Bronchial epithelial cell (primary cell): ENCODE measurements at places on chromosomes 5 and 9. TPM values are rescaled to one million over a fixed set of nuclear protein-coding genes. Genes with fewer than 3 reads are reported as not detected.
A peak's percentile ranks its signal among the peaks of the same experiment; 100 is the strongest.

CCL27 gene
- total RNA-seq, result 0.26 TPM in 1 of 2 replicates, not detected in the other

NIM1K gene
- 0.38 TPM in 1 of 2 replicates, not detected in the other for total RNA-seq

GPR151 gene
- not detected in 2 replicates for total RNA-seq

BAAT gene
- 0.13 and 0.26 TPM in 2 replicates for total RNA-seq

- DNase-seq, result peak; percentile 72
Observed at GRCh38 chr9:91298311-91298710, 63.4 kb downstream of the AUH start.

GRCh38 chr5:124253203-124253810 is 493.1 kb downstream of the ZNF608 start:
- no peak for DNase-seq

DNA sequence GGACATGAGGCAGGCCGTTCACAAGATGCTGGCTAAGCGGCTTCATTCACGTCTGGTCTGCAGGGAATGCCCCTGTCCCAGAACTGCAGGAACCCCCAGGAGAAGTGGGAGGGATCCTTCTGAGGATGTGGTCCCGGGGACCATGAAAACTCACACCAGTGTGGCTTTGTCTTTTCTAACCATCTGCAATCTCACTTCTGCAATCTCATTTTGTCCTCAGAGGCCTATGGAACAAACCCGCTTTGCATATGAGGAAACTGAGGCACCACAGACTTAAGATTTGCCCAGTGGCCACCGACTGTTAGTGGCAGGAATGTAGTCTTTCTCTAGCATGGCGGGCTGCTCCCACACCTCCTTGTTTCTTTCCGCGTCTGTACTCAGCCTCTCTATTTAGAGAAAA is 6.9 kb downstream of the CXCL14 start:
- DNase-seq, result no peak

DNA sequence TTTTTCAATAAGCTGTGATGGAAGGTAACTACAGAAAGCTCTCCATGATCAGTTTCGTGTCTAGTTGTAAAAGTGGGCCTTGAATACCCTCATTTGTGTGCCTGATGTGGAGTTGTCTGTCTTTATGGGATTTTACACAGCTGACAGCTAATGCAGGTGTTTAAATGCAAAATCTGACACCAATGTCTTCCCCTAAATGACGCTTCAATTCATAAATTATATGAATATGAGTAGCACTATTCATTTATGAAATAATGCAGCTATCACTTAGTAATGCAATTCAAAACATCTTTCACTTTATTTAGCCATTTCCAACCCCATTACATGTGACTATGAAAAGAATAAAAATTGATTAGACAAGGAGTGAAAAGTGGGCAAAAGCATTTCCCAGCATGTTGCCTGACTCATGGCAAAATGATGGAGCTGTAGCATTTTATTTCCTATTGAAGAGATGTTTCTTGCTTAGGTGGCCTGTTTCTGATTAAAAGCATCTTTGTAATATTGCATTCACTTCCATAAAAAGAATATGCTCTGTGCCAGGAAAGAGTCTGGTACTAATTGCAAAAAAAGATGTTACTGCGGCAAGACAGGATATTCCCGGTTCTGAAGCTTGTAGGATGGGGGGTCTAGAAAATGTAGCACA is 116.7 kb upstream of the HAPLN1 start:
- DNase-seq, result no peak

DNA sequence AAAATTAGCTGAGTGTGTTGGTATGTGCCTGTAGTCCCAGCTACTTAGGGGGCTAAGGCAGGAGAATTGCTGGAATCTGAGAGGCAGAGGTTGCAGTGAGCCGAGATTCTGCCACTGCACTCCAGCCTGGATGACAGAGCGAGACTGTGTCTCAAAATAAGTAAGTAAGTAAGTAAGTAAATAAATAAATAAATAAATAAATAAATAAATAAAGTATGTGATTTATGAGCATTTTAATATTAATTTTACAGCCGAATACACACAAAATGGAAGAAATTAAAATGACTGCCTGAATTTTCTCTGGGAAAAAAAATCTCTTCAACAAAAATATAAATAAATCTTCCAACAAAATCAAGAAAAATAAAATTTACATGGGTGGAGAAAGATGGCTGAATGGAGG is 740.7 kb downstream of the CDH18 start:
- no peak for DNase-seq

- no peak for DNase-seq
Observed at GRCh38 chr9:138009016-138009802, 131.6 kb downstream of the CACNA1B start.

- DNase-seq, result no peak
Observed at GRCh38 chr5:172541773-172542136, 87.4 kb upstream of the SH3PXD2B start.

DNA sequence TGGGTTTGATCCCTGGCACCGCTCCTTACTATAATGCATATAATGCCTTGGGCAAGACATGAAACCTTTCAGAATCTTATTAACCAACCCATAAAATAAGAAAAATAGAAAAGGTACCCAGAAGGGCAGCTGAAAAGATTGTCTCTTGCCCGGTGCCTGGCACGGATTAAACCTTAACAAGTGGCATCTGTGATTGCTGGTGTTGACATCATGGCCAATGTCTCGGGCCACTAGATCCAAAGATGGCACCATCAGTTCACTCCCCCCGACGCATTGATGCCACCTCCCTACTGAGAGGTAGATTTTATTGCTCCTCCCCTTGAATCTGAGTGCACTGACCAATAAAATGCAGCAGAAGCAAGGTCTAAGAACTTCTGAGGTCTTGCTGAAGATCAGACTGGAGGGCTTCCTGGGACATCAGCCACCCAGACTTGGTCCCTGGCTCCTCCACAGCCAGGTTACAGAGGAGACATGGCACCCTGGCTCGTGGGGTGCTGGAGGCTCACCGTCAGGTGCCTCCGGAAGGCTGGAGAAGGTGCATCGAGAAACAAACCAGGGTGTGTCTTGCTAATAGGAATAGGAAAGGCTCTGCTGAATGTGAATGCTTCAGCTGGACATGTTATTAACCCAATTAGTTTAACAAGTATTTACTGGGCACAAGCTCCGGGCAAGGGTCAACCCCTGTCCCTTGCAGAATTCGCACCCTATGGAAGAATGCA is 80.0 kb upstream of the COL5A1 start:
- no peak for DNase-seq

GRCh38 chr5:56055859-56056258 is 61.1 kb upstream of the IL6ST start:
- no peak for DNase-seq

DNA sequence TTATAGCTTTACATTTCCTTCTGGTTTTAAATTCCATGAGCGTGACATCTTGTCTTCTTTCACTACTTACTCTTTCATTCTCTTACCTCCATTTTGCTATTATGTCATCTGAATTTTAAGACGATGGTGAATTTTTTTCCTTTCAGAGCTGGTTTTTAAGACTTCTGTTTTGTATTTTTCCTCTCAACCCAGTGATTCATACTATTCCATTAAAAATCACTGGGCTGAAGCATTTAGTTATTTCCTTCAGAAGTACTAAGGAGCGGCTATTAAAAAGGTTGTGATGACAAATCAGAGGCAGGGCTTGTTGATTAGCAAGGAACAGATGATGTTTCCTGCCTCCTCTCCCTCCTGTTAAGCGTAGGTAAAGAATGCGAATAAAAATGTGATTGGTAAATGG is 16.5 kb downstream of the AGXT2 start:
- DNase-seq, result no peak

DNA sequence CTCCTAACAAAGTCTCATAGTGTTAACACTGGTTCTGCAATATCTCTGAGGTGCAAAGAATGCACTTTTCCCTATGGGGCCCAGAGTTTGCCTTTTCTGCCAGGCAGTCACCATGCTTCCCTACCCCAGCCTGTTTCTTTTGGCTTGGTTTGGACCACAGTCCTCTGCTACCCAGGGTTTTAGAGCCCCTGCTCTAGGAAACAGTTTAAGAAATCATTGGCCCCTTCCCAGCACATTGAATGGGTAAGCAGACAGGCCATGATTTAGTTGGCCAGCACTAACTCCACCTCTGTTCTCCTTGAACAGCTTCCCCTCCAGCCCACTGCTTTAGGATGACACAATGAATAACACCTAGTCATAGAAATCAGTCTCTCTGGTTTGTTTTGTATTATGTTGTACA is 73.2 kb downstream of the UBAP1 start:
- DNase-seq, result no peak
